ENCODE measurements at places on chromosomes 2 and 18.
A peak's percentile ranks its signal among the peaks of the same experiment; 100 is the strongest.

- no peak for DNase-seq
Observed at GRCh38 chr18:7596147-7596546, 29.0 kb downstream of the PTPRM start.

DNA sequence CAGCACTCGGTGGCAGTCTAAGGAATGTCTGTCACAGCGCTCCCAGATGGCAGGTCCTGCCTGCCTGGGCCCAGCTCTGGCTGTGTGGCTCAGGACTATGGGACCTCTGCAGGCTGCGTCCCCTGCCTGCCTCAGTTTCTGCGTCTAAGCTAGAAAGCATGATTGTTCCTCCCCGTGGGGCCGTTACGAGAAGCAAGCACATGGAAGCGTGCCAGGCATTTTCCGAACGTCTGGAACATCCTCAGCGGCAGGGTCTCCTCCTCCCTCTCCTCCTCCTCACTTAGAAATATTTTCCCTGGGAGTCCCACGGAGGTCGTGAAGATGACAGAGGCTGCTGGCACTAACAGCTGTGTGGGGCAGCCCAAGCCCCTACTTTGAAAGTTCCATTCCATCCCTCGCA is 43.3 kb downstream of the LRRFIP1 start:
- DNase-seq = no peak

DNA sequence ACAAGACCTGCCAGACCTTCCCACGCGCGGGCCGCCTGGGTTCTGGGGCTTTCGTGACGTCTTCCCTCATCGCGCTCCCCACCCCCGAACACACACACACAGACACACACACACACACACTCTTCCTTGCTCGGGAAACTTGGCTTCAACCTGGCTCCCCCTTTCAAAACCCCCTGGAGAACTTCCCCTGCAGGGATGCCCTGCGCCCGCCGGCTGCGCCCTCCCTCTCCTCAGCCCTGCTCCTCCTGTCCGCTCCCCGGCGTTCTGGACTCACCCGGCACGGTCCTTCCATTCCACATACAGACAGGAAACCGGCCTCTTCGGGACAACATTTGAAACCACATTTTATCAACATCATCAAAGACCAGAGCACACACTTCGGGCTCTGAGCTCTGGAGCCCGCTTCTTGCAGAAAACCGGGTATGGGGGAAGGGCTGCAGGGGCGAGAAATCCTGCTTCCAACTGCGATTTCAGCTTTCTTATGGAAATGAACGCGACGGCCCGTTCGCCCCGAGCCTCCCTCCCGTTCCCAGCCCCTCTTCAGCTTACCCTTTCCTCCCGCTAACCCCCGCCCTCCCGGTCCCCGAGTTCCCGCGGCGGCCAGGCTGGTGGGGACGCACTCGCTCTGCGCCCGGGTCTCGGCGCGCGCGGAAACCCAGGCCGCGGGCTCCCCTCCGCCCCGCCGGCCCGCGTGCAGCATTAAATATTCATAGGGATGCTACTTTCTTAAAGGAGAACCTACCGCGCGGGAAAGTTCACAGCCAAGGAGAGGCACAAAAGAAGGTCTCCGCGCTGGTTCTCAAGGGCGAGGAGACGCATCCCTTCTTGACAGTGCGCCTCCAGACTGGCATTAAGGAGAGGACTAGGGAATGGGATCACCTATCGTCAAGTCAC is 18.3 kb downstream of the POU3F3 start:
- DNase-seq = peak; percentile 78

DNA sequence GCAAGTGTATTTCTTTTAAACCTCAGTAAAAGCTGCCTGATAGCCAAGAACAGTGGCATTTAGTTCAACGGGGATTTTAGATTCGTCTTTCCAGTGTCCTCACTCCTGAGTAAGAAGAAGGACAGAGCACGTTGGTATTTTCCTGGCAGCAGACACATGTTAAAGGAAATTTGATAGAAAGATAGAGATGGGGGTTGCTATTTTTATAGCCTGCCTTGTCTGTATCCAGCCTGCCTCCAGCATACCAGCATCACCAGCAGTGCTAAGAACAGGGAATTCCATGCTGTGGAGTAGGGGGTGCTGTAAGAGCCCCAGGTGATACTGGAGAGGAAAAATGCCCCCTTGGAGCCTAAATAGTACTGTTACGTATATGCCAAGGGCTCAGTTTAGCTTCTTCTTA is 1.1 kb upstream of the SMYD1 start:
- no peak for DNase-seq

DNA sequence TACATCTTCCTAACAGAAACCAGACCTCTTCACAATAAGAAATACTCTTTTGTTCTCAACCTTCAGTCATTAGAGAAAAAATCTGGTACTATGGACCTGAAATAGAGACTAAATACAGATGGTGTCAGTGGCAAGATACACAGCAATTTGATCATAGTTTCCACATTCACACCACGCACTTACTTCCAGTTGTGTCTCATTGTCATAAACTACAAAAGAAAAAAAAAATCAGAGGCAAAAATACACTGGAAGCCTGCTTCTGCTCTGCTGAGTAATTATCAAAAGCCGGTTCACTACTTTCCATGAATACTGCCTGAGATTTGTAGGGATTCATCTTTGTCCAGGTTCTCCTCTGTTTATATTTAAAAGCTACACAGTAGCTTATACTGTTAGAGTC is 182.6 kb downstream of the PID1 start:
- DNase-seq = no peak

DNA sequence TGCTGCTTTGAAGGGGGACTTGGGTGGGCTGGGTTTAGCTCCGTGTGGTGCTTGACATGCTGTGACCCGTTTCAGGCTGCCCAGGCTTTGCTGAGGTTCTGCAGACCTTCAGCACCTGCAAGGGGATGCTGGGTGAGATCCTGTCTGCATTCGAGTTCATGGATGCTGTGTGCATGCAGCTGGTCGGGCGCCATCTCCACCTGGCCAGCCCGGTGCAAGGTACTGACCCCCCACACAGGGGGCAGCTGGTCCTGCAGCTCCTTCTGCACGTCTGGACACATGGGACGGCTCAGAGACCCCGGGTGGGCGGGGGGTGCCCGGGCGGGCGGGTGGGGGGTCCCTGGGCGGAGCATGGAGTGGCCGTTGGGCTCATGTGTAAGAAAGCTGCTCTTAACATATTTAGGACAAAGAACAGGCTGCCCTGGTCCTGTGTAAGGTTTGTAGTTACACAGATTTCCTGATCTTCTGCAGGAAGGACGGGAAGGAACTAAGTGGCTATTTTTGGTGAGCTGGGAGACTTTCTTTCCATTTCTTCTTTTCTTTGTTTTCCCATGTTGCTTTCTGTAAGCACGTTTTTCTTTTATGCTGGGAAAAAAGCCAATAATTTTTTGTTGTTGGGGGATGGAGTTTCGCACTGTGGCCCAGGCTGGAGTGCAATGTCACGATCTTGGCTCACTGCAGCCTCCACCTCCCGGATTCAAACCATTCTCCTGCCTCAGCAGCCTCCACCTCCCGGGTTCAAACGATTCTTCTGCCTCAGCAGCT is 15.8 kb downstream of the D2HGDH start:
- DNase-seq = no peak

DNA sequence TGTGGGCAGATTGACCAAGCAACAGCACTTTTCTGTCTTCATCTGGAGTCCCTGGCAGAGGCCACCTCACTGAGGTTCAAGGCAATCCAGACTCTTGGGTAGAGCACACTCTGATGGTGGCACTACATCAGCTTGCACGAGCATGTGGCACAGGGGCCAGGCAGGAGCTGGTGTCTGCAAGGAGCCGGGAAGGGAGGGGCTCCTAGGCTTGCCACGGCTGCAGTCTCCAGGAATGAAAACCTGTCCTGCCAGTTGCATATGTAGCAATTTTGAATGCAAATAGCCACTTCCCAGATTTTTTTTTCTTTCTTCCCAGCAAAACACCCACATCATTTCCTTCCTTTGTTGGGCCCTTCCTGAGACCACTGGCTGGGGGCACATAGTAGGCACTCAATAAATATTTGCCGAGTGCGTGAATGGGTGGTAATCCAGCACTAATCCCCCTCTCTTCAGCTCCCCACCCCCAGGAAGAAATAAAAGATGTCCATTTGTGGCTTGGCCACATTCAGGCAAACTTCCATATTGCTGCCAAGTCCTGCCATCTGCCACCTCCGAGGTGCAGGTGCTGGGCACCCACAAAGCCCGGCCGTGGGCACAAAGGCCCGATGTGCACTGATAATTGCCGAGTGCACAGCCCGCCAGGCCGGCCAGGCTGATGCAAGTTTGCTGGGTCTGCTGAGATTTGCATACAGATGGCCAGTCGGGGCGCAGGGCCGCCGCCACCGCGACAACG is 72.4 kb downstream of the MYCN start:
- peak; percentile 58 for DNase-seq

DNA sequence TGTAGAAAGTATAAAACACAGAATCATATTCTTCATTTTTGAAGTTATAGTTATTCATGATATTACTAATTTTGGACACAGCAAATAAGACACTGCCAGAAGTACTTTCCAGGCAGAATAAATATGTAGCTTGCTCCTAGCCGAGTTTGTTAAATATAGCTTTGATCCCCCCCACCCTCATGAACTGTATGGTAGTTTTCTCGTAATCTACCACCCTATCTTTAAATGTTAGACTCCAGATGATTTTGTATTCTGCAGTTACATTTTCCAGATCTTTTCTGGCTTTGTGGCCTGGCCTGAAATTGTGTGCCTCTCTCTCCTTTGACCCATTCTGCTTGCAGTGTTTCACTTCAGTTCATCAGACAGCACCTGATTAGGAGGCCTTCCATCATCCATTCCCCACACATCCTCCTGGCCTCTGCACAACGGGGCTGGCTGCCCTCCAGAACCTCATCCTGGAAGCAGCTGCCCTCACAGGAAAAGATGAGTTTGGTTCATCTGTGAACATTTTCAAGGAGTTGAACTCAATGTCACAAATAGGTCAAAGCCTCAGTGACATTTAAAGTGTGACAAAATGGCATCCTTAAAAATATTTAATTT is 4.7 kb upstream of the KCNJ3 start:
- DNase-seq = no peak

- DNase-seq = no peak
Observed at GRCh38 chr2:119678021-119678656, 862 bp upstream of the TMEM177 start.

Measured in WTC11 (cell line).